ENCODE measurements at places on chromosomes 1 and 21.

DNA sequence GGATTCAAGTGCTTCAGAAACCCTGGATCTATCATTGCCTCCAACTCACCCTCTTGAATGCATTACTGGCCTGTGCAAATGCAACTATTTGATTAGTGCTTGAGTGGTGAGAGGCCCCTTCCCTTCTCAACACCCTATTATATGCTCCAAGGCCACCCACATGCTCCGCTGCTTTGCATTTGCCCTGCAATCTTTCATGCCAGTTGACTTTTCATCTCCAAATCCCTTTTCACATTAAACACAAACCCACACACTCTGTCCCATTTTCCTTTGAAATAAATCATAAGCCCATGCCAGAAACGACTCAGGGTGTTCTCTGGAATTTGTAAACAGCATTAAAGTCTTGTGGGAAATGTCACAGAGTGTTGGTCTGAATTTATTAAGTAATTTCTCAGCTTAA is 78.9 kb upstream of the CTTNBP2NL start:
- no peak for DNase-seq

- DNase-seq = no peak
Observed at GRCh38 chr1:18351735-18352134, 129.0 kb upstream of the KLHDC7A start.

DNA sequence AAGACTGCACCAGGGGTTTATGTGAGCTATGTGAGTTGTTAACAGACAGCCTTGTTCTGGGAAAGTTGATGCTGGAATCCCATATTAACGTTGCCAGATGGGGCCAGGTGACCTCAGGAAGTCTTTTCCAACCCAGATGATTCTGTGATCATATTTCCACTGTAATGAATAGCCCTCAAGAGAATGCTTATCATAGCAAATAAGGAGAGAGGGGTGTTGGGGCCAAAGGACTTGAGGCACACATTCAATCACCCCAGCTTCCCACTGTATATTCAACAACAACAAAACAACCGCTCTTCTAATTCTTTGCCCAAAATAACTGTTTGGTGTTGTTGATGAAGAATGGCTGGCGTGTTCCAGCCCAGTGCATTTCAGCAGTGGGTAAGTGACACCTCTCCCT is 14.1 kb downstream of the ZNF697 start:
- no peak for DNase-seq

DNA sequence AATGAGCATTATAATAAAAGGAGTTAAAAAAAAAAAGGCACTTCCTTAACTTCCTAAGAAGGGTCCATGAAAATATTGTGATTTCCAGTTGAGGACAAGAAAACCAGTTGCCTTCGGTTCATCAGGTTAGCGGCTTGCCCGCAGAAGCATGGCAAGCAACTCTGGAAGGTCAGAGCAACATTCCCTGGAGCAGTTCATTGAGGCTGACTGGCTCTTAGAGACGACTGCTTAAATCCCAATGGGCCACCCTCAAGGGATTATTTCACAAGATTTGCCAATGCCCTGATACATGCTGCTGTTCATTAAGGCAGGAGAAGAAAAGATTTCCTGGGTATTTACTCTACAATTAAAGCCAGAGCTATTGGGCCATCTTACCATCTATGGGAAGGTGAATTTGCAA is 29.0 kb upstream of the CASQ2 start:
- no peak for DNase-seq

DNA sequence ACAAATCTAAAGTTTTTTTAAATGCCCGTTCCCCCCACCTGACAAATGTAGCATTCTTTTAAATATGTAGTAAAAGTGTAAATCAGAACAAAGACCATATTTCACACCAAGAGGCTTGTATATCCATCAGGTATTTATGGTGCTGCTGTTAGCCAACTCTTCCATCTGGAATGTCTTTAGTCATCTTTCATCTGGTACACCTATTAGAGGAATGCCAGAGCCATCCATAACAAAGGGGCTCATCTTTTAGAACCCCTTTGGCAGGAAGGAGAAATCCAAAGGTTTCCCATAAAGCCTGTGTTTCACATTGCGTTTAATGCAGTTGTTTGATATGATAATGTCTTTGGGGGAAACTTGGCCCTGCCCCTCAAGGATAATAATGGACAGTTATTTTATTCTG is 79.3 kb upstream of the C1orf87 start:
- no peak for DNase-seq

All from naive B cell (primary cell).